Hepatocyte (in vitro differentiated cells): ENCODE measurements at places on chromosomes 5 and 9. TPM values are rescaled to one million over a fixed set of nuclear protein-coding genes. Genes with fewer than 3 reads are reported as not detected.
A peak's percentile ranks its signal among the peaks of the same experiment; 100 is the strongest.

DNA sequence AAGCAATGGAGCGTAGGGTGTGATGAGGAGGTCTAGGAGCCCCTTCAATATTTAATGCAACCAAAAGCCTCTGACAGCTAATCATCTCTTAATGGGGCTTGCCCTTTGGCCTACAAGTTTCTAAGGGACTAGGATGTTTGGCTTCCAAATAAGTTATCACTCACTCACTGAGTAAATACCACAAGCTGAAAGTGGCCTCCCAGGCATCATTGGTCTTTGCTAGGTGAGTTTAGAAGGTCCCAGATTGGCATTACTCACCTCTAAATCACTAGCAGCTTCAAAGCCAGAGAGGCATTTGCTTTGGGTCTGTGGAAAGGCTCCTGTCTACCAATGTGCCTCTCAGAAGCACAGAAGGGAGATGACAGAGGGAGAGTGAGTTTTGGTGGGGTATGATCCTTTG, 344.2 kb downstream of the NTRK2 start:
- H3K27ac ChIP-seq, result no peak overlapping the region
- no peaks in the 10 kb centered on the region for H3K36me3 ChIP-seq
- H3K4me1 ChIP-seq, result no peaks in the 10 kb centered on the region
- no peak for DNase-seq
- H3K4me3 ChIP-seq, result no peak overlapping the region

Gene PTPA
- 72.3 and 72.4 TPM in 2 replicates for total RNA-seq

GRCh38 chr5:116415182-116415581, 159.4 kb downstream of the SEMA6A start:
- no peaks in the 10 kb centered on the region for H3K4me1 ChIP-seq
- DNase-seq, result no peak
- no peaks in the 10 kb centered on the region for H3K27me3 ChIP-seq
- H3K36me3 ChIP-seq, result no peaks in the 10 kb centered on the region
- H3K4me3 ChIP-seq, result no peak overlapping the region

DNA sequence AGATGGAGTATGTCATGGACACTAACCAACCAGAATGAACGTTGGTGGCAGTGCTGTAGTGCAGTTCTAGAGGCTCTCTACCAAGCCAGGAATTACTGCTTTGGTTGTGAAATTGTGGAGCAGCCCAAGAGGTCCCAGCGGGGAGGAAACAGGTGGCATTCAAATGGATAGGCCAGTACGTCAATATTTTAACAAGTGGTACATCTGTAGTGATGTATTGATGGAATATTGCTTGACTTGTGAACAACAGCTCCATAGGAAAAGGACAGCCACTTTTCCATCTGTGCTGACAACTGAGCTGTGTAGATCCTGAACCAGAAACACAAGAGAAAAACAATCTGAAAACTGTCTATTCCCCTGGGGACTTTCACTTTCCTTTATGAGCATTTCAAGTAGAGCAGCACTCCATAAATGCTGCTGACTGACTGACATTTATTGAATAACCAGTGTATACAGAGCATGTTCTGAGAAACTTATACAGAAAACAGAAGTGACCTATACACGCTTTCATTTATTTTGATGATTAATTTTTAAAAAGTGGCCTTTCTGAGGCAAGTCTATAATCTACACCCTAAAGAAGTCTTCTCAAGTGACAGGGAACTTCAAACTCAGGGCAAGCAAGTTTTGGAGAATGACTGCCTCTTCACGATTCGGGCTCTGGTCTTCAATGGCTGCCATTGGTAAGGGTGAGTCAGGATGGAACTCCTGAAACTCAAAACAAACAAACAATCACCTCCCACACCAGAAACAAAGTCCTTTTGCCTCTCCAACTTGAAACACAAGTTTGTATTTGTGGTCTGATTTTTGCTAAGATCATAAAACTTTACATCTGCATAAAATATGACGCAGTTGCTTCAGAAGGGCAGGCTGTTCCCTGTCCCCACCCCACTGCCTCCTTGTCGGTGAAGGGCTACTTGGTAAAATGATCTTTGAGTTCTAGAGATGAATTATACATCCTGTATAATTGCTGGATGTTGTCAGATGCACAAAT, 362.4 kb downstream of the NDUFS4 start:
- H3K36me3 ChIP-seq, result no peaks in the 10 kb centered on the region
- DNase-seq, result no peak
- no peaks in the 10 kb centered on the region for H3K4me1 ChIP-seq
- no peak overlapping the region for H3K4me3 ChIP-seq
- no peak overlapping the region for H3K27ac ChIP-seq

GRCh38 chr5:111415053-111415452, 97.3 kb downstream of the STARD4 start:
- H3K36me3 ChIP-seq, result no peaks in the 10 kb centered on the region
- H3K27ac ChIP-seq, result no peak overlapping the region
- no peak overlapping the region for H3K4me3 ChIP-seq
- no peak for DNase-seq

- DNase-seq, result no peak
- H3K27ac ChIP-seq, result no peak overlapping the region
- no peaks in the 10 kb centered on the region for H3K27me3 ChIP-seq
- no peaks in the 10 kb centered on the region for H3K4me1 ChIP-seq
Observed at GRCh38 chr9:135022191-135022870, 65.1 kb upstream of the OLFM1 start.

GRCh38 chr9:22008384-22008716, 755 bp downstream of the CDKN2B start:
- peaks cover 46% of the 10 kb centered on the region for H3K27me3 ChIP-seq
- no peaks in the 10 kb centered on the region for H3K4me1 ChIP-seq
- no peaks in the 10 kb centered on the region for H3K36me3 ChIP-seq

DNA sequence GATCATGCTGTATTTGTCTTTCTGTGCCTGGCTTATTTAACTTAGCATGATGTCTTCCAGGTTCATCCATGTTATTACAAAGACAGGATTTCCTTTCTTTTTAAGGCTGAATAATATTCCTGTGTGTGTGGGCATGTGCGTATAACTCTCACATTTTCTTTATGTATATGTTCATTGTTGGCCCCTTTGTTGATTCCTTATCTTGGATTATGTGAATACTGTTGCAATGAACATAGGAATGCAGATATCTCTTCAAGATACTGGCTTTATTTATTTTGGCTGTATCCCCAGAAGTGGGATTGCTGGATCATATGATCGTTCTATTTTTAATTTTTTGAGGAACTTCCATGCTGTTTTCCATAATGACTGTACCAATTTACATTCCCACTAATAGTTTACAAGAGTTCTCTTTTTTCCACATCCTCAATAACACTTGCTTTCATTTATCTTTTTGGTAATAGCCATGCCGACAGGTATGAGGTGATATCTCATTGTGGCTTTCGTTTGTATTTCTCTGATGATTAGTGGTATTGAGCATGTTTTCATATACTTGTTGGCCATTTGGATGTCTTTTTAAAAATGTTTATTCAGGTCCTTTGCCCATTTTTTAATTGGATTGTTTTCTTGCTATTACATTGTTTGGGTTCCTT, 38.0 kb downstream of the CREBRF start:
- H3K27ac ChIP-seq, result peak overlapping the region; percentile 66
- H3K27me3 ChIP-seq, result no peaks in the 10 kb centered on the region
- no peak overlapping the region for H3K4me3 ChIP-seq
- no peaks in the 10 kb centered on the region for H3K36me3 ChIP-seq
- H3K4me1 ChIP-seq, result peaks cover 3% of the 10 kb centered on the region

DNA sequence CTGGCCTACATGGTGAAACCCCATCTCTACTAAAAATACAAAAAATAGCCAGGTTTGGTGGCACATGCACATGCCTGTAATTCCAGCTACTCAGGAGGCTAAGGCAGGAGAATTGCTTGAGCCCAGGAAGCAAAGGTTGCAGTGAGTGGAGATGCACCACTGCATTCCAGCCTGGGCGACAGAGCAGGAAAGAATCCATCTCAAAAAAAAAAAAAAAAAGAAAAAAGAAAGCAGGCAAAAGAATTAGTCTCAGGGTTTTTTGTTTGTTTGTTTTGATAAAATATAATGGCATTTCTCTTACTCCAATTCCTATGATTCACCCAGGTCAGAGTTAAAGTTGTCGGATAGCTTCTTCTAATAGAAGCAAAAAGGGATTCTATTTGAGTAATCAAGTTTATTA, 67.0 kb upstream of the ATG10 start:
- no peaks in the 10 kb centered on the region for H3K4me1 ChIP-seq
- H3K36me3 ChIP-seq, result no peaks in the 10 kb centered on the region
- H3K27ac ChIP-seq, result no peak overlapping the region
- no peaks in the 10 kb centered on the region for H3K27me3 ChIP-seq

Gene PCDHB5
- 7.0 TPM in 2 replicates for total RNA-seq

Gene SPINK4
- total RNA-seq, result not detected in 2 replicates

- no peak for DNase-seq
- H3K36me3 ChIP-seq, result no peaks in the 10 kb centered on the region
- H3K27ac ChIP-seq, result no peak overlapping the region
- no peaks in the 10 kb centered on the region for H3K4me1 ChIP-seq
Observed at GRCh38 chr5:80757290-80757689, 102.5 kb upstream of the DHFR start.

GRCh38 chr9:127735530-127736185, 564 bp upstream of the TOR2A start:
- no peak for DNase-seq
- H3K27ac ChIP-seq, result no peak overlapping the region
- H3K4me1 ChIP-seq, result peaks cover 8% of the 10 kb centered on the region

DNA sequence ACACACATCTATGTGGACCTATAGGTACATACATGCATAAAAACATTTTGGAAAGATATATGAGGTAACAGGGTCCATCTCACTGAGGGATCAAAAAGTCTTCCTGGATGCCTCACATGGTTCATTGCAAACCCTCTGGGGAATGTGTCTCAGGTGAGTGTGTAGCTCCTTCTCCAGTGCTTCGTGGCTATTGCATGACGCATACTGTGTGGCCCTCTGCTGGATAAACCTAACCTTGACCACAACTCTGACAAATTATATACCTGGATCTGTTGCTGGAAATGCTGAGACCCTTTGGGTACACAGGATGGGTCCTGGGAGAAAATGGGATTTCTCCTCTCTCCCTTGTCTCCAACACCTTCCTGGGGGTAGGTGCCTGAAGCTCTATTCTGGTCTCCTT, 91.9 kb downstream of the JAKMIP2 start:
- H3K36me3 ChIP-seq, result no peaks in the 10 kb centered on the region
- no peak overlapping the region for H3K27ac ChIP-seq
- H3K4me3 ChIP-seq, result no peak overlapping the region
- no peaks in the 10 kb centered on the region for H3K27me3 ChIP-seq
- DNase-seq, result peak; percentile 63

- no peaks in the 10 kb centered on the region for H3K27me3 ChIP-seq
- H3K27ac ChIP-seq, result no peak overlapping the region
- H3K4me3 ChIP-seq, result no peak overlapping the region
- DNase-seq, result no peak
- H3K4me1 ChIP-seq, result no peaks in the 10 kb centered on the region
- H3K36me3 ChIP-seq, result no peaks in the 10 kb centered on the region
Observed at GRCh38 chr5:105816961-105817360, 1853.8 kb downstream of the EFNA5 start.

Gene TIMD4
- 0.28 and 1.1 TPM in 2 replicates for total RNA-seq

GRCh38 chr5:154712518-154713437, 42.4 kb upstream of the LARP1 start:
- H3K4me3 ChIP-seq, result no peak overlapping the region
- H3K27me3 ChIP-seq, result no peaks in the 10 kb centered on the region
- H3K36me3 ChIP-seq, result no peaks in the 10 kb centered on the region
- peak; percentile 64 for DNase-seq
- peaks cover 7% of the 10 kb centered on the region for H3K4me1 ChIP-seq
- H3K27ac ChIP-seq, result peak overlapping the region; percentile 52

- H3K27me3 ChIP-seq, result peaks cover 7% of the 10 kb centered on the region
- H3K27ac ChIP-seq, result peak overlapping the region; percentile 33
- DNase-seq, result no peak
- H3K36me3 ChIP-seq, result no peaks in the 10 kb centered on the region
Observed at GRCh38 chr5:16937503-16938161, 1.5 kb upstream of the MYO10 start.

- no peaks in the 10 kb centered on the region for H3K36me3 ChIP-seq
- H3K4me3 ChIP-seq, result no peak overlapping the region
- no peak for DNase-seq
- no peaks in the 10 kb centered on the region for H3K27me3 ChIP-seq
- no peak overlapping the region for H3K27ac ChIP-seq
- H3K4me1 ChIP-seq, result no peaks in the 10 kb centered on the region
Observed at GRCh38 chr5:177334155-177334551, 17.3 kb downstream of the LMAN2 start.

DNA sequence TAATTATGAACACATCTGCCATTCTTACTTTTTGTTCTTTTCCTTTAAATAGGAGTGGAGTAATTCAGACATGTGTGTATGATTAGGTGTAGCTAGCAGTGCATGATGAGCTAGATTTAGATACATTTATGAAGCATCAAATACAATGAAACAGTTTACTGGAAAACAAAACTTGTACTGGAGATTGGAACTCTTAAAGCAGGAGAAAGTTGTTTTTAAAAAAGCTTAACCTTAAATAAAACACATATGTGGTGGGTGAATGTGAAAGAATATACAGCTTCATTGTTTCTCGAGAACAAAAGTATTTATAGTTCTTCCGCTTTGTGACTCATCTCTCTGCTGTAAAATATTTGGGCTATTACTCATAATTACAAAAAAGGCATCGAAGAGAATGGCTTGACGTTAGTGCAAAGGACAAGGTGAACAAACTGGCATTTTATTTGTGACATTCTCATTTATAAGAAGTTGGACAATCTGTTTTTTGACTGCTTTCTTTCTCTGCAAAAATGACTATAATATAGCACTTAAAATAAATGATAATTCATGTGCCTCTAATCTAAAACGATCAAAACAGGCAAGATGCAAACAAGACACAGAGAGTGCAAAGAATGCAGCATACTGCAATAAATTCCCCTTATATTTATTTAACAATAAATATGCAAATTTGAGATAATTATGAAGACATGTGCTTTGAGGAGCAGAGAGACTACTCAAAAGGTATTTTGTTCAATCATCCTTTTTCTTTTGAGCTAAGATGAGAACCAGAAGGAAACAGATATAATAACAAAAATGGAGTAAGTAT, 478.8 kb downstream of the CETN3 start:
- no peak overlapping the region for H3K4me3 ChIP-seq
- no peaks in the 10 kb centered on the region for H3K27me3 ChIP-seq
- no peak overlapping the region for H3K27ac ChIP-seq
- H3K36me3 ChIP-seq, result no peaks in the 10 kb centered on the region

Gene SPRY4
- 6.1 and 7.2 TPM in 2 replicates for total RNA-seq

GRCh38 chr9:75462866-75463265, 374.6 kb downstream of the OSTF1 start:
- no peaks in the 10 kb centered on the region for H3K27me3 ChIP-seq
- no peaks in the 10 kb centered on the region for H3K36me3 ChIP-seq
- no peaks in the 10 kb centered on the region for H3K4me1 ChIP-seq
- no peak for DNase-seq

GRCh38 chr9:18747595-18747994, 273.6 kb downstream of the ADAMTSL1 start:
- H3K27ac ChIP-seq, result no peak overlapping the region
- DNase-seq, result no peak
- H3K27me3 ChIP-seq, result no peaks in the 10 kb centered on the region
- no peaks in the 10 kb centered on the region for H3K4me1 ChIP-seq

Gene C5orf58
- not detected in 2 replicates for total RNA-seq

Gene CFAP157
- not detected in 2 replicates for total RNA-seq

Gene PRR16
- 16.1 and 17.3 TPM in 2 replicates for total RNA-seq
